Anterior cingulate cortex (tissue), 58 donors: ENCODE measurements at places on chromosomes 13 and 19.
A peak's percentile ranks its signal among the peaks of the same experiment; 100 is the strongest.

GRCh38 chr13:48783181-48783630, 129.5 kb downstream of the CYSLTR2 start:
- DNase-seq, result no peak

DNA sequence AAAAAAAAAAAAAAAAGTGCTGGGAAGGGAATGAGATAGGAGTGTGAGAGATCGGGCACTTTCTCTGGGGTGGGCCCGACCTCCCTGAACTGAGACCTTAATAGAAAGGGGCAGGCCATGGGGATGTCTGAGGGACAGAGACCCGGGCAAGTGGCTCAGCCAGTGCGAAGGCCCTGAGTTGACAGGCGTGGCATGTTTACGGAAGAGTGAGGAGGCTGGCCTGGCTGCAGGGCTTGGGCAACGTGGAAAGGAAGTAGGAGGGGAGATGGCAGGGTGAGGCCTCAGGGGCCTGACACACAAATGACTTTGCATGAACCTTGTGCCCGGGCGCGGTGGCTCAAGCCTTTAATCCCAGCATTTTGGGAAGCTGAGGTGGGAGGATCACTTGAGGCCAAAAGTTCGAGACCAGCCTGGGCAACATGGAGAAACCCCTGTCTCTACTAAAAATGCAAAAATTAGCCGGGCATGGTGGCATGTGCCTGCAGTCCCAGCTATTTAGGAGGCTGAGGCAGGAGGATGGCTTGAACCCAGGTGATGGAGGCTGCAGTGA, 13.9 kb downstream of the FCHO1 start:
- DNase-seq, result peak; percentile 23

- peak; percentile 8 for DNase-seq
Observed at GRCh38 chr13:34748073-34748472, 194.0 kb upstream of the NBEA start.

GRCh38 chr19:18450021-18450930, 12.3 kb upstream of the ISYNA1 start:
- DNase-seq, result no peak

GRCh38 chr13:99998261-99998660, 16.7 kb downstream of the ZIC2 start:
- no peak for DNase-seq

DNA sequence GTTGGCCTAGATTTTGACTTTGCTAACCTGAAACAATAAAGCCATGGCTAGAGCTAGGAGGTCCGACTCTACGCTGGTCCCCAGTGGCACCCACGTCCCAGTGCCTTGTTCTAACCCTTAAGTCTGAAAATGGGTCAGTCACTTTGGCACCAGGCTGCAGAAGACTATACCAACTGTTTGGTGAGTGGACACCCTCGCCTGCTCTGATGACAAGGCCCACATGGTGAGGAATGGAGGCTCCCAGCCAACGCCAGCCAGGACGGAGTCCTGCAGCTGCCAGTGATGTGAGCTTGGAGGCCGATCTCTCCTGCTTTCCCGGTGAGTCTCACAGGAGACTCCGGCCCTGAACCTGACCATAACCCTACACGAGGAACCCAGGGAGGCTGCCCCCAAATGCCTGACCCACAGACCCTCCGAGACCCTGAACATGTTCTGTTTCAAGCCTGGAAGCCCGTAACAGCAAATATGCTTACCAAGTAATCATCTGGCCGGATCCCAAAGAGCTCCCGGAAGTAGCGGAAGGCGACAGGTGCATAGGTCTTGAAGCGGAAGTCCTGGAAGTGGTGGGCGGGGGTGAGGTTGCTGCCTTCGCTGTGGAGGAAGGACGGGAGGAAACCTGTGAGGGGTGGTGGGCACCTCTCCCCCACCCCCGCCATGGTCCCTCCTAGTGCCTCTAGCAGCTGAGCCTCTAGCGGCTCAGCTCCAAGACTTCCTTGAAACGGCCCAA, 34.1 kb upstream of the CACTIN start:
- DNase-seq, result no peak

DNA sequence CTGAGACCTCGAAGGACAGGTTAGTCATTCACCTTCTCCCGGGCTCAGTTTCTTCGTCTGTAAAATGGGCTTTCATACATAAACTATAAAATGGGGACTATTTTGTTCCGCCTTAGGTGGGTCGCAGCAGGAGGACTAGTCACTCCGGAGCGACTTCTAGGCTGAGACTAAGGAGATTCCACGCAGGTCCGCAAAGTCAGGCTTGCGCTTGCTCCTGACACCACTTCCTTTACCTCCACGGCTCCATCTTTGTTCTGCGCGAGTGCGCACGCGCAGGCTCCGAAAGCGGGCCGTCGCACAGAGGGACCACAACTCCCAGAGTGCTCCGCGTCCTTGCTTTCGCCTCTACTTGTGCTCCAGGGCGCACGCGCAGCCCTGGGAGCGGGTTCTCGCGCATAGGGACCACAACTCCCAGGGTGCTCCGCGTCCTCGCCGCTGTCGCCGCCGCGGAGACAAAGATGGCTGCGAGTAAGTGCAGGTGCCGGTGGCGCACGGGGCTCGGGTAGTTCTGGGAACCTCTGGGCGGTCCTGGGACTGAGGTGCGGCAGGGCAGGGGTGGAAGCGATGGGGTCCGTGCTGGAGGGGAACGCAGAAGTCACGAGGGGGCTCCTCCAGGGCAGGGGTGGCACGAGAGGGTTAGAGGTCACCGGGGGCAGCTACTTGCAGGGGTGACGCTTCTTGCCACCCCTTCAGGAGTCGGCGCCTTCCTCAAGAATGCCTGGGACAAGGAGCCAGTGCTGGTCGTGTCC, at the start of gene NDUFA3:
TSS of gene NDUFA3 (plus strand) at position 435 of the 749 bp plus-strand sequence. CDS start at position 459, 24 bp downstream.
- DNase-seq, result peak; percentile 82

DNA sequence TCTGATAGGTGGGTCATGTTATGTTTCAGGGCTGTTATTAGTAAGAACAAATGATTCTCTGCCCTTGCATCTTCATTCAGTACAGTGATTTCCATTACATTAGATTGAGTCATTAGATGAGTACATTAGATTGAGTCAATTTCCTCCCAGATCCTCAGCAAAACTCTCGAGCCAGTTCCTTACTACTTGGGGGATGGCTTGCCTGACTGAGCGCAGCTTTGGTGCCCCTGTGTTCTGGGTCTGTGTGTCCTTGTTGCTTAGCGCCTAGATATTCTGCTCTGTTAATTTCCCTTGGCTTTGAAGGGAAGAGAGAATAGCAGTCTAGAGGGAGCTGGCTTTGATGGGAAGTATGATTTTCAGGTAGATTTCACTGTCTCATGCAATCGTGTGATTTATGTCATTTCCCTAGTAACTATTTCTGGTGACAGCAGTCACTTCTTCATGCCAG, 19.1 kb upstream of the SCEL start:
- DNase-seq, result no peak

DNA sequence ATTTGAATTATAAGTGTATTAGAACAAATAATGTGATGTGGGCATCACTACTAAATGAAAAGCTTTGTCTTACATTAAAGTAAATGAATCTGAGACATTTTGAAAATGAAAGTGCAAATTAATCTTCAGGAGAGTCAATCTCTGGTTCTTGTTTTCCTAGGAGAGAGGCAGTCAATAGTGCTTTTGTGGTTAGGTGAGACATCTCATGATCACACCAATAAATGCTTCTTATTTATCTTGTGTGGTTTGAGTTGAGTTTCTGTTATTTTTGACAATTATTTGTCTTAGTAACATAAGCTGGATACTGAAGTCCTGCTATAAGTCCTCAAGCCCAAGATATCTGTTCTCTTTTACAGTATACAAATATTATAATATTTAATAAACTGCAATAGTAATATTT, 1378.0 kb upstream of the PCDH9 start:
- DNase-seq, result no peak

- no peak for DNase-seq
Observed at GRCh38 chr19:42281827-42282762, 13.0 kb downstream of the CIC start.

DNA sequence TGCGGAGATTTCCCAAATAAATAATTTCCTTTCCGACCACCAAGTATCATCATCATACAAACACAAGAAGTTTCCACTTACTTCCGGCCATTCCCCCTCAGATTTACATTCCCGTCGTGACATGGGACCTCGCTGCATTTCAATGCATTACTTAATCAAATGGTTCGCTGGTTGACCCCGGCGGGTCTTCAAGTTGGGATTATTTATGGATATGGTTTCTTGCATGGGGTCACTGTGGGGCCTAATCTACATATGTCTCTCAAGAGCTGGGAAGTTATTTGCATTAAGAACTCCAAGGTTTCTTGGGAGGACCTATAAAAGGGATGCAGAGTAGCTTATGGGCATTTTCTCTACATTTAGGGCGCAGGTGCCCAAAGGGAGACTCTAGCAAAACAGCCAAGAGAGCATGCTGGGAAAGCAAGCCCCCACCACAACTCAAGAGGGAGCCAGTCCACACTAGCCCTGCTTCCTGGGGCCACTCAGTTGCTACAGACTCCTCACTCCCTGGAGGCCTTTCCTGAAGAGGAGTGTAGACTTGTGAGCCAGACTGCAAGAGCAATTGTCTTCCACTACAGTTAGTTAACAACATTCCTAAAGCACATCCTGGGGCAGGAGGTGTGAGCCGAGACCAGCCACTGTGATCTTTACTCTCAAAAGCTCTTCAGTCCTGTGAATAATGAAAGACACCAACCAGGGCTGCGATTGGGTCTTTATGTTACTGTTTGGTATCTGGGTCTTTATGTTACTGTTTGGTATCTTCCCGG, 125.3 kb downstream of the KATNAL1 start:
- DNase-seq, result no peak

DNA sequence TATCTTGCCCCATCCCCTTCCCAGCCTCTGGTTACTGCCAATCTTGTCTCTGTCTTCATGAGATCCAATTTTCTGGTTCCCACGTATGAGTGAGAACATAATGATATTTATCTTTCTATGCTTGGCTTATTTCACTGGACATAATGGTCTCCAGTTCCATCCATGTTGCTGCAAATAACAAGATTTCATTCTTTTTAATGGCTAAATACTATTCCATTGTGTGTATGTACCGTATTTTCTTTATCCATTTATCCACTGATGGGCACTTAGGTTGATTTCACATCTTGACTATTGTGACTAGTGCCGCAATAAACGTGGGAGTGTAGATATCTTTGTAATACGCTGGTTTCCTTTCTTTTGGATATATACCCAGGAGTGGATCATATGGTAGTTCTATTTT, 43.0 kb downstream of the CHST8 start:
- no peak for DNase-seq

DNA sequence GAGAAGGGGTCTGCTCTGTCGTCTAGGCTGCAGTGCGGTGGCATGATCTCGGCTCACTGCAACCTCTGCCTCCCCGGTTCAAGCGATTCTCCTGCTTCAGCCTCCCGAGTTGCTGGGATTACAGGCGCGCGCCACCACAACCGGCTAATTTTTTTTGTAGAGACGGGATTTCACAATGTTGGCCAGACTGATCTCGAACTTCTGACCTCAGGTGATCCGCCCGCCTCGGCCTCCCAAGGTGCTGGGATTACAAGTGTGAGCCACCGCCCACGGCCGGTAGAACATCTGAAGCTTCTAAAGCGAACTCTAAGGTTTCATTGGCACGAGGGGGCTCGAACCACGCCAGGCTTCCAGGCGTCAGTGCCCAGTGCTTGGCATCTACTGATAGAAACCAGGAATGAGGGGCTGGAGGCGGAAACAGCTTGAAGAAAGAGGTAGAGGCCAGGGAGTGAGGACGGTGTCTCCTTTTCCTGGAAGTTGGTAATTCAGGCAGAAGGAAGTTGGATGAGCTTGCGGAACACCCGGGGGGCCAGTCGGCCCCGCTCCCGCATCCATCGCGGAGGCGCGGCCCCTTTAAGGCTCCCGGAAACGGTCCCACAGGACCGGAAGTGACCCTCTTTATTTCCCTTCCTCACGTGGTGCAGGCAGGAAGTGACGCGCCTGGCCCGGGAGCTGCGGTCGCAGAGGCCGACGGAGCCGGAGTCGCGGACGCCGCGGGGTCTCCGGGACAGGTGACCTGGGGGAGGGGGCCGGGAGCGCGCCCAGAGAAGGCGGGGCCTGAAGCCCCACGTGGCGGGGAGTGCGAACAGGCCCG, at the start of gene CCDC9:
TSS of gene CCDC9 (plus strand) at position 647 of the 814 bp plus-strand sequence. CDS start 1,876 bp downstream, outside the sequence.
- DNase-seq, result peak; percentile 97

GRCh38 chr13:57264965-57265364, 98.0 kb downstream of the PRR20E start:
- no peak for DNase-seq

DNA sequence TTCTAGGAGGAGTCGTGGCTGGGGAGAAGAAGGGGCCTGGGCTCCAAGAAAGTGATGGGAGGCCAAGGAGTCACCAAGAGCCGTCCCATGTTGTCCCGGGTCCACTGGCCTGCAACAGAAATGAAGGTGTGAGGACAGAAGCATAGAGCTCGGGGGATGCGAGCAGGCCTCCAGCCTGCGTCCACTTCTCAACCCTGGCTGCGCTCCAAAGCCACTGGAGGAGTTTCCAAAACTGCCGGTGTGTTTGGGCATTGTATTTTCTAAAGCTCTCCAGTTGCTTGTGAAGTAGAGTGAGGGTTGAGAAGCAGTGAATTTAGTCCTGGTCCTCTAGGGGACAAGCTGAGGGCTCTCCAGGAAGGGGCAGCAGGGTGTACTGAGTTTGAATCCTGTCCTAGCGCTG, 13.0 kb downstream of the FFAR2 start:
- DNase-seq, result no peak

- no peak for DNase-seq
Observed at GRCh38 chr19:39514840-39515550, at the start of gene SELENOV. SELENOV (plus strand) TSS chr19:39515139; CDS start chr19:39515213, 74 bp downstream.

- no peak for DNase-seq
Observed at GRCh38 chr13:99421271-99421670, 80.0 kb upstream of the TM9SF2 start.

- no peak for DNase-seq
Observed at GRCh38 chr19:12166626-12167025, 3.7 kb downstream of the ZNF136 start.

- DNase-seq, result no peak
Observed at GRCh38 chr13:44153496-44153895, 220.1 kb upstream of the SERP2 start.

DNA sequence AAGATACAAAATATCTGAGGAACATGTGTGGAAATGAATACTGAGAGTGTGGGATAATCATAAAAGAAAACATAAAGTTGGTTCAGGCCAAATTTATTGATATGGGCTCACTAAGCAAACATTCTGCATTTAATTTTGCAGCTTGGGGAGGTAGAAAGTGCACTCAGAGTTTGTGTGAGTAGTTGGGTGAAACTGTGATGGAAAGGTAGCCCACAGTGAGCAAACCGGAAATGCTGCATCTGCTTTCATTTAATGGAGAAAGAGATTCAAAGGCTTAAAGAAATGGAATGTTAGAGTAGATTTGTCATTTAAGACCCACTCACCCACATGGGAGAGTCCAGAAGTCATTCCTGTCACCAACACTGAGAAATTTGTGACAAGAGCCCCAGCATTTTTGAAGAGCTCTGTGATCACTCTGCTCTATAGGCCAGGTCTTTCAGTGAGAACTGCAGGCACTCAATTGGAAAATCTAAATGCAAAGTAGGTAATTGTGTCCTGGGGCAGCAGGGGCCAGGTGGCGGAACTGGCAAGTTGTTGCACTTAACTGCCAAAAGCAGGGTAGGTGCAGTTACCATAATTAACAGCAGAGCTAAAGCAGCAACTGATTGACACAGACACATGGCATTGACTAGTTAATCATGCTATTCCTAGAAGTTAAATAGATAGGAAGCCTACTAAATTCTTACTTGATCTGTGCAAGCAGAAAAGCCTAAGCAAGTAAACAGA, 1228.3 kb upstream of the PCDH20 start:
- DNase-seq, result no peak

GRCh38 chr13:19910336-19911072, 47.1 kb upstream of the ZMYM5 start:
- DNase-seq, result no peak

- DNase-seq, result no peak
Observed at GRCh38 chr19:291006-291521, at the start of gene PLPP2. PLPP2 (minus strand) TSS chr19:291403; CDS start chr19:291336, 67 bp downstream.
